ENCODE measurements at places on chromosomes 5 and 9.

GRCh38 chr5:40985501-40985900 is 76.2 kb downstream of the C7 start:
- no peak for DNase-seq

DNA sequence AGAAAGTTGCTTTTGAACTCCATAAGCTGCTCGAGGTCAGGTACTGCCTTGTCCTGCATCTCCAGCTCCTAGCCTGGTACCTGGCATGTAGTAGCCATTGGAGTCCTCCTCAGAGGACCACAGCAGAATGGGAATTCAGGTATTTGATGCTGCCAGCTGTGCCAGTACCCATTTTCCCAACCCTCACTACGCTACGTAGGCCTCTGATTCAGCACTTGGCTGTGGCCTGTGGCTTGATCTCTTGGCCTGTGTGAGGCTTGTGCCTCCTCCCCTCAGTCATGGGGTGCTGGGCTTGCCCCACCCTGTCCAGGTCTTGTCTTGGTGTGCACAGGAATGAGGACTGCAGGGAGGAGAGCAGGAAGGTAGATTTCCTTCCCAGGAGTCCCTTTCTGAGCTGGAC is 11.8 kb downstream of the OTULIN start:
- DNase-seq: no peak

DNA sequence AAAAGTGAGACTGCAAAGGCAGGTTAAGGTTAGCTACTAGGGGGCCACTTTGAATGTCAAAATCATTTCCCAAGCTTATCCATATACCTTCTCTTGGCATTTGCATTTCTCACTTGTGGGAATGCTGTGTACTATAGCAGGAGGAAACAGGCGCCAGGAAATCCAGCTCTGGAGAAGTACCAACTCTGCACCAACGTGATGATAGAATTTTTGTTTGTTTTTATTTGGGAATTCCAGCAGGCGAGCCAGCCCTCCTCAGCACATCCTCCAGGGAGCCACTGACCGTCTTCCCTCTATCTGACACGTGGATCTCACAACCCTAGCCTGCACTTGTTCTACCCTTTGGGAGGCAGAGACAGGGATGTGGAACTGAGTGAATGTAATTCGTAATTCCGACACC is 318.0 kb downstream of the ACTL7B start:
- DNase-seq: no peak

- DNase-seq: no peak
These were observed 4.1 kb downstream of the EDF1 start for GRCh38 chr9:136861874-136862457.

DNA sequence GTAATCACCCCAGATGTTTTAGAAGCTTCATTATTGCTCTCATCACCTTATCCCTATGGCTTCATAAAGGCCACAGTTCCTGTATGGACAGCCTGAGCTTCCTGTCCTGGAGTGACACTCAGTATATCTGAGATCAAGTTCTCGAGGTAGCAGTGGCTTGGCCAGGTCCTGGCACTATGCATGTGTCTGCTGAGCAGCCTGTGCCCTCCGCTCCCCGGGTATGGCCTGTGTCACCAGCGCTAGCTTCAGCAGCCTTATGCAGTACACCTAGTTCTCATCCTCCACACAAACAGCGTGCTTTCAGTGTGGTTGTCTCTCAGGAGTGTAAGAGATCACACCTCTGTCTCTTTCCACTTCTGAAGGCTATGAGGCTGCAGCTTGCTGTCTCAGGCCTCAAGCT is 514.7 kb downstream of the DIRAS2 start:
- DNase-seq: no peak

GRCh38 chr9:134422301-134423090 is 96.2 kb downstream of the RXRA start:
- DNase-seq: no peak

- DNase-seq: no peak
These were observed 14.4 kb downstream of the ANKRD33B start for GRCh38 chr5:10578293-10578665.

DNA sequence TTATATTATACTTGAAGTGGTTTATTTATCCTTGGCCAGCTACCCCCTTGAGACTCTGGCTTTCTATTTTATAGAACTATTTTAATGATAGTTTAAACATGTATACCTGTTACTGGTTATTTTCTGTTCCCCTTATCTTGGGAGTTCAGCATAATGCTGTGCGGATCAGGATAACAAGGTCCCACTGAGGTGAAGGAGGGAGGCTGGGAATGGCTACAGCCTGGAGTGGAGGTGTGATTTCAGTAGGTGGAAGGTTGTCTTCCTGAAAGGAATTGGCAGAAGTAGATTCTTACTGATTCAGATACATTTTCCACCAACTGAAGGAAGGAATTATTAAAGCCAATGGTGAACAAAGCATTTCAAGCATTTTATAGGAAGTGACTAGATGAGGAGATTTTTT is 38.9 kb downstream of the PAM start:
- DNase-seq: no peak

DNA sequence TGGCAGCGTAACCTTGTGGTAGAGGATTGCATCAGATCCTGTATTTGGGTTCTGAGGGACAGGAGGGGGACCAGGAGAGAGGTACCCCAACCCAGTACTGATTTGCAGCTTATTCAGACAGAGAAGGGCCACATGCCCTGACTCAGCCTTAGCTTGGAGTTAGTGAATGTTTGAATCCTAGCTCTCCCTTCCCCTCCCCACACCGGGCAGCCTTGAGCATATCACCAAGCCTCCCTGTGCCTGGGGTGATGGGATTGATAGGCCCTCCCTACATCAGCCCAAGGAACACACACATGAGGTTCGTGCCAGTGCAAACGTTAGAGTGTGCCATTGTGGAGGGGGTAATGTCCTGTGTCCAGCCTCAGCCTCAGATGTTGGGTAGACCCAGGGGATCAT is 71.9 kb downstream of the AMBP start:
- no peak for DNase-seq

GRCh38 chr5:95620870-95621838 is 1.3 kb downstream of the GPR150 start:
- DNase-seq: no peak

GRCh38 chr9:33285502-33285901 is 4.8 kb upstream of the NFX1 start:
- no peak for DNase-seq

GRCh38 chr5:32325062-32325461 is 12.3 kb upstream of the MTMR12 start:
- DNase-seq: no peak

- no peak for DNase-seq
These were observed 27.7 kb upstream of the ZNF622 start for GRCh38 chr5:16493261-16493660.

DNA sequence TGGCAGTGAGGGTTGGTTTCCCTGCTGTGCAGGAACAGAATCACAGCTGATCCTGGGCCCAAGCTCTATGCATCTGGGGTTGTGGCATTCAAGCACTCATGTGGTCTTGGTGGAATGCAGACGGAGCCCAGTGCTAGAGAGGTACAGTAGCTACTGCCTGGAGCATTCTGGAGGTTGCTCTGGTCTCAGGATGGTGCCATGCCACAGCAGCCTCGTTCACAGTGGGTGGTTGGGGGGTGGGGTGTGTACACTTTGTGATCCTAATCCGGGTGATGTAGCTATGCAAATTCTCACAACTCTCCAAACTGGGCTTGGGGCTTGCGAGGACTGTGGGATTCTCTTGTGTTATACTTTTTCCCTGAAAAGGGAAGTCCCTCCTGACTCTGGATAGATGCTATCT is 45.2 kb downstream of the FGD3 start:
- no peak for DNase-seq

DNA sequence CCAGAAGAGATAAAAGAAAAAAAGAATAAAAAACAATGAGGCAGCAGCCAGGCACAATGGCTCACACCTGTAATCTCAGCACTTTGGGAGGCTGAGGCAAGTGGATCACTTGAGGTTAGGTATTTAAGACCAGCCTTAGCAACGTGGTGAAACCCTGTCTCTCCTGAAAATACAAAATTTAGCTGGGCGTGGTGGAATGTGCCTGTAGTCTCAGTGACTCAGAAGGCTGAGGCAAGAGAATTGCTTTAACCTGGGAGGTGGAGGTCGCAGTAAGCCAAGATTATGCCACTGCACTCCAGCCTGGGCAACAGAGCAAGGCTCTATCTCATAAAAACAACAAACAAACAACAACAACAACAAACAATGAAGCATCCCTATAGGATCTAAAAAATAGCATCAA is 121.5 kb downstream of the HMHB1 start:
- no peak for DNase-seq

DNA sequence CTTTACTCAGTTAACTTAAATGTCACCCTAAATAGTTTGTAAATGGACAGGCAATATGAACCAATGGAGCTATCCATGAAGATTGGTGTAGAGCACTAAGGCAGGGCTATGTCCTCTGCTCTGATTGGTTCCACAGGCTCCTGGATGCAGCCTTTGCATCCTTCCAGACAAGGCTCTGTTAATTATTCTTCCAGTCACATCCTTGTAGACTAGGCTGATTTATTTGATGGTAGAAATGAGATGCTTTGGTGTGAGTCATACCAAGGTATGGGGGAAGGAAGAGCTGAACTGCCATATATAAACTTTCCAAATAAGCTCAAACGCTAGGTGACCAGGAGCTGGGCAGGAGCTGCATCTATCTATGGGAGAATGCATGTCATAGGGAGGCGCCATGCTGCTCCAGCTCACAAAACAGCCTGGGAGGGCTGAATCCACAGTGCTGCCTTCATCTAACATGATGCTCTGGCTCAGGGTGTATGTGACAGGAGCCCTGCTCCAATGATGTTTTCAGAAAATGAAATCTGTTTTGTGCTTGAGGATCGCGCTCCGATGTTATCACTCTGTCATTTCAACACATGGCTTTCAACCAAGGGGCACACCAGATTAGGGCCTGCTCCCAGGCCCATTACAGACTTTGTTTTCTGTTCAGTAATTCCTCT is 818.0 kb upstream of the ZNF608 start:
- no peak for DNase-seq

DNA sequence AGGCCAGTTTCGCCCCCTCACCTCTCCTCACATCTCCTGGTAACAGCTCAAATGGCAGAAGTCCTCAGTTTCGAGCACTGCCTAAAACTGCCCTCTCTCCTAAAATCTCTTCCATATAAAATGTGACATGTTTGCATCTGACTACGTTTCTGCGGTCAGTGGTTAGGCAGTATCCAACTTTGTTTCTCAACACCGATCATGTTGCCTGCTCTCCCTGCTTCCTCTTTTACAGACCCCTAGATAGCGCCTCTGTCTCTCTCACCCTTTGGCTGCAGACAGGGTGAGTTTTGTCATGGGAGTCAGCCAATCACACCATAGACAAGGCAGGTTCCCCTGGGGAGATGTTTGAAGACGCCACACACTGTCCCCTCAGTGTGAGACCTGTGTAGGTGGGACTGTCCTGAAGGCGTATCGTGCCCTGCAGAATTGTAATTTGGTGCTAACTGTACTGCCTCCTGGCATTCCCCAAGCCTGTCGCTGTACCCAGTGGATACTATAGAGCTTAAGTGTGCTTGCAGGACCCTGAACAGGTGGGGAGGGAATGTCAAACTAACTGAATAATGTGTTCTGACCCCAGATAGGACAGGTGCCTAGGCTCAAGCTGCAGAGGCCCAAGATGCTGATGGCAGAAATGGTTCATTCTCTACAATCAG is 1.1 kb downstream of the HEXB start:
- no peak for DNase-seq

DNA sequence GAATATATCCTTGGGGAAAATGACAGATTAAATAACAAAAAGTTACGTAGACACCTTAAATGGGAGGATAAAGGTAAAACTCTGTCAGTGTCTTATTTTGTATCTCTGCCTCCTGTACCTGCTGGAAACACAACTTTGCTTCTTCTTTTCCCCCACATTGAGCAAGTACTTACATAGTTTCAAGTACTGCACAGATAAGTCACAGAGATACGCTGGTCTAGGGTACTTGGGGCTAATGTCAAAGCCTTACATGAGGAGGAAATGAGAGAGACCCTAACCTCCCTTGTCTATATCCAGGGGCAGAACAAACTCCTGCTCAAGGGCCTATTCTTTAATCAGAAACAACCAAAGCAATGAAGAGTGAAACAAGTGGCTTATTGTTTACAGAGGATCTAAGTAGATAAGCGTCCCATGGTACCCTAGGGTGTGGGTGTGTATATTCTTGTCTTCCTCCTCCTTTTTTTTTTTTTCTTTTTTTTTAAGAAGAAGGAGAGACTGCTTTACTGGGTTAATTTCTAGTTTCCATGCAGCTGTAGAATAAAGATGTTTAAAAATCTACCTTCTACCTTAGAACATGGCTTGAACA is 43.1 kb downstream of the ELL2 start:
- no peak for DNase-seq

GRCh38 chr9:134868751-134869553 is 11.7 kb upstream of the FCN2 start:
- no peak for DNase-seq

- DNase-seq: no peak
These were observed 9.1 kb upstream of the ANXA2R start for GRCh38 chr5:43049236-43049635.

- DNase-seq: peak; percentile 84
These were observed 1.9 kb upstream of the RGMB start for GRCh38 chr5:98771382-98772109.

- no peak for DNase-seq
These were observed 34.5 kb downstream of the CEP72 start for GRCh38 chr5:646396-647201.

DNA sequence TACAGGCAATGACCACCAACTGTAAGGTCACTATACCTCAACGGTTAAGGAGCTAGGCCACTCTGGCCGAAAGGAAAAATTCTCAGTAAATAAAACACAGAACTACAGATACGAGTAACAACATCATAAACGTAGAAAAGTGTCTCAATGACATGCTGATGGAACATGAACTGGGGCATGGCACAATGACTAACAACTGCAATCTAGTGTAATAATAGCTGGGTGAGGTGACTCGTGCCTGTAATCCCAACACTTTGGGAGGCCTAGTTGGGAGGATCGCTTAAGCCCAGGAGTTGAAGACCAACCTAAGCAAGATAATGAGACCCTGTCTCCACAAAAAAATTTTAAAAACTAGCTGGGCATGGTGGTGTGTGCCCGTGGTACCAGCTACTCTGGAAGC is 9.8 kb upstream of the RAPGEF6 start:
- DNase-seq: peak; percentile 34

GRCh38 chr5:150342583-150342982 is 14.9 kb upstream of the TCOF1 start:
- DNase-seq: no peak

GRCh38 chr9:4933177-4933576 is 51.9 kb upstream of the JAK2 start:
- no peak for DNase-seq

GRCh38 chr9:72704688-72705375 is 183.4 kb downstream of the TMC1 start:
- no peak for DNase-seq

DNA sequence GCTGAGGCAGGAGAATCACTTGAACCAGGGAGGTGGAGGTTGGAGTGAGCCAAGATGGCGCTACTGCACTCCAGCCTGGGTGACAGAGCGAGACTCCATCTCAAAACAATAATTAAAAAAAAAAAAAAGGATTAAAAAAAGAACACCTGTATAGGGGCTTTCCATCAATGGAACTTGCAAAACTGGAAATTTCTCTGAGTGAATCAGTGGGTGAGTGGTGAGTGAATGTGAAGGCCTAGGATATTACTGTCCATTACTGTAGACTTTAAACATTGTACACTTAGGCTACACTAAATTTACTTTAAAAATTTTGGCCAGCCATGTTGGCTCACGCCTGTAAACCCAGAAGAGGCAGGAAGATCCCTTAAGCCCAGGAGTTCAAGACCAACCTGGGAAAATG is 5.7 kb upstream of the RARS1 start:
- no peak for DNase-seq

- no peak for DNase-seq
These were observed 19.1 kb downstream of the TRMO start for GRCh38 chr9:97903177-97903576.

Measured in HCT116 (cell line).